Esophagus squamous epithelium (tissue), 5 donors: ENCODE measurements at places on chromosomes 3 and 15.

DNA sequence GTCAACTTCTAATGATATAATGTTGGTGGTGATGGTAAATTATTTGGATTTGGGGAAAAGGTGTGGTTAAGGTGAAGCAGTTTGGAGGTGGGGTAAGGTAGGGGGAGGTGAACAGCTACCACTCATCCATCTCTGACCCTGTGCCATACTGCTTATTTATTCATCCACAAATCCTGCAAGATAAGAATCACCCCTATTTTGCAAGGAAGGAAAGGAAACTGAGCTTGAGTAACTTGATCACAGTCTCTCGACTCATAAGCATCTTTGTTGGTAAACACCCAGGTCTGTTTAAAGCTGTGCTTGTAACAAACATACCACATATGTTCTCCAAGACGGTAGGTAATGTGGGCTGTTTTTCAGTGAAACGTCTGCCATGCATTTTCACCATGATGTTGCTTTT, 67.3 kb downstream of the PTPRG start:
- DNase-seq, result no peak

DNA sequence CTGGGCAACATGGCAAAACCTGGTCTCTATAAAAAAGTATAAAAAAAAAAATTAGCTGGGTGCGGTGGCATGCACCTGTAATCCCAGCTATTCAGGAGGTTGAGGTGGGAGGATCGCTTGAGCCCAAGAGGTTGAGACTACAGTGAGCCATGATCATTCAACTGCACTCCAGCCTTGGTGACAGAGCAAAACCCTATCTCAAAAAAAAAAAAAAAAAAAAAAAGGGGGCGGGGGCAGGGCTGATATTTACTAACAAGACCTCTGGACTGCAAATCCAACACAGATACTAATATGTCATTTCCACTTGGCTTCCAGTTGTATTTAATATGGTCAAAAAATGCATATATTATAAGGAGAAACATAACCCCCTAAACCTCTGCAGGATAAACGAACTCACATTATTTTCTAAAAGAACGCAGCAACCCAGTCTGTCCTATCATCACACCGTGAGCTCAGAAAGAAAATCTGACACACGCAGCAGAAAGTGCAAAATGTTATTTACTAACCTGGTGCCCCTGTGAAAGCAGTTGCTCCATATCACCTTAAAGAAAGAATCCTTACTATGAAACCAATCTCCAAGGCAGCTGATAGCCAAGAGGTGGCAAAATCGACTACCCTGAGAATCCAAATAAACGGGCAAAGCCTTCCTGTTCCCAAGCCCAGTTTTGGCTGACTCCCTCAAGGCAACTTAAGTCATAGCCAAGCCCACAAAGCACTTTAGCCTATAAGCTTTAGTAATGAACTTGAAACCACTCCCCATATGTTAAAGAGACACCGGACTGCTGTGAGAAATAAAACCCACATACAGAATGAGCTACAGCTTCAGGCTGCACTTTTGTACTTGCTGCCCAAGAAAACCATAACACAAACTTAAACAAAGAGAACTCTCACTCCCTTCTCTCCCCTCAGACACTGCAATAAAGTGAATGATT, 39.3 kb downstream of the PLD1 start:
- no peak for DNase-seq

GRCh38 chr3:150535204-150535603, 11.1 kb downstream of the SERP1 start:
- no peak for DNase-seq

- no peak for DNase-seq
These were observed 87.5 kb downstream of the RPL39L start for GRCh38 chr3:187051724-187052366.

DNA sequence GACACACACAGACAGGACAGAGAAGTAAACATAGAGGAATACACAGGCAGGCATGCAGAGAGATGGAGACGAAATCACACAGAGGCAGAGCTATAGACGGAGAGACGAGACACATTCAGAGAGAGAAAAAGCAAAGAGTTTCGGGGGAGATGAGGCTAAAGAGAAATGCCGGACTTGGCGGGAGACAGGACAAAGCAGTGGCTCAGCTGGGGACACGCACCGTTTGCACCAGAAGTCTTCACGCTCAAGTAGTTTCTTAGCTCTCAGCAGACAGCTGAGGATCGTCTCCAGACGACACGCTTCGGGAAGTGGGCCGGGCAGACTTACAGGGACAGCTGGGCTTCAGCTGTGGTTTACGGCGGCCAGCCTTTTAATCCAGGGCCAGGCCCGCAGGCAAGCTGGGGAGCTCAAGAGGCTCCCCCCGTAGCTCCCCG, 56.2 kb upstream of the DLG1 start:
- no peak for DNase-seq

DNA sequence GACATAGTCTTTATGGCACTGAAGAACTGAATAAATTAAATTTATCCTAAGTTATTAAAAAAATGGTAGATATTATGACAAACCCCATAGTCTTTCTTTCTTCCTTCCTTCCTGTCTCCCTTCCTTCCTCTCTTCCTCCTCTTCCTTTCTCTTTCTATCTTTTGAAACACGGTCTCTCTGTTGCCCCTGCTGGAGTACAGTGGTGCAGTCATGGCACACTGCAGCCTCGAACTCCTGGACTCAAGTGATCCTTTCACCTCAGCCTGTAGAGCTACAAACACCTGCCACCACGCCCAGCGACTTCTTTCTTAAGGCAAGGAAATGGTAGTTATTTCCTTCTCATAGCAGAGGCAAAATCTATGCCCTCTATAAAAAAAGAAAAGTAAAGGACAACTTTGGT, 354.6 kb downstream of the GAP43 start:
- DNase-seq, result no peak

DNA sequence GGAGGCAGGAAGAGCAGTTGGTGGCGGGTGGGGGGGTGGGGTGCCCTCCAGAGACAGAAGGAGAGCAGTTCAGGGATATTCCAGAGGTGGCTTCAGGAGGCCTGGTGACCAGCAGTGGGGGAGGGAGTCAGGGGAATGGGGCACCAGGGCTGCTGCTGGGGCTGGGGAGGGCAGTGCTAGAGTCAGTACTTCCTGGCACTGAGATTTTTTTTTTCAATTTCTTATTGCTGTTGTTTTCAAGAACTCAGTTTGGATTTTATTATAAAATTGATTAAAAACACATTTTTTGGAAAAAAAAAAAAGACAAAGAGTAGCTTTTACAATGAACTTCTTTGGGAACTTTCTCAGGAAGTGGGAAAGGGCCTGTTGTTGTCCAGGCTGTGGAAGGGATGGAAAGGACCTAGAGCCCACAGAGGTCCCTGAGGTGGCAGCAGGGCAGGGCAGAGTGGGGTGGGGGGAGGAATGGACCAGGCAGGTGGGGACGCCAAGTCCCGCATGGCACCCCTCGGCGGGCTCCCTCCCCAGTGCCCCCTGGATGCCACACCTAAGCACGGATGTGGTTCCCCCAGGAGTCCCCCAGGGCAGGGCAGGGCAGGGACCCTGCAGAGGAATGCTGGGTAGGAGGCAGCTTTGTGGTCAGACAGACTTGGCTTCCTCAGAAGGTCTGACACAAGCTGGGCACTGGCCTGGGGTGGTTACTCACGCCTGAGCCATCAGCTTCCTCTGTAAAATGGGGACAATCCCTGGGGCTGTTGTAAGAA, 8.5 kb upstream of the ANPEP start:
- no peak for DNase-seq

DNA sequence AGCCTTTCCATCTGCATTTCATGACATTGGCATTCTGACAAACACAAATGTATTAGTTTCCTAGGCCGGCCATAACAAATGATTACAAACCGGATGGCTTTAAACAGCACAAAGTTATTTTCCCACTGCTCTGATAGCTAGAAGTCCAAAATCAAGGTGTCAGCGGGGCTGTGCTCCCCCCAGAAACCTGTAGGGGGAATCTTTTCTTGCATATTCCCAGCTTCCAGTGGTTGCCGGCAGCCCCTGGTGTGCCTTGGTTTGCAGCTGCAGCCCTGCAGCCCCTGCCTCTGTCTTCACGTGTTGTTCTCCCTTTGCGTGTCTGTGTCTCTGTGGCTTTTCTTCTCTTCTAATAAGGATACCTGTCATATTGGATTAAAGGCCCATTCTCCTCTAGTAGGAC, 79.0 kb upstream of the CDV3 start:
- no peak for DNase-seq

DNA sequence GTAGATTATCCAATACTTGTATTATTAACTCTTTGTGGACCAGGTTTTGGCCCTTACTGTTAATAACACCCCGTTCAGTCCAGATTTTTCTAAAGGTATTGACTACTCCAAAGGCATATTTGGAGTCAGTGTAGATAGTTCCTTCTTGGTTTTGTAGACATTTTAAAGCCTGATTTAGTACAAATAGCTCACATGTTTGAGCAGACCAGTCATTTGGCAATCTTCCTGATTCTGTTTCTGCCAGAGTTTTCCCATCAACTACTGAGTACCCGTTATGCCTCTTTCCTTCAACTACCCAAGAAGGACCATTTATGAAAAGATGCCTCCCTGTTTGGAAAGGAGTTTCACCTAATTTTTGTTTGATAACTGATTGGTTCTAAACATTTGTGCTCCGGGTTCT, 82.0 kb downstream of the CHCHD4 start:
- DNase-seq, result no peak

- DNase-seq, result no peak
These were observed 59.2 kb downstream of the CADPS start for GRCh38 chr3:62815981-62816380.

DNA sequence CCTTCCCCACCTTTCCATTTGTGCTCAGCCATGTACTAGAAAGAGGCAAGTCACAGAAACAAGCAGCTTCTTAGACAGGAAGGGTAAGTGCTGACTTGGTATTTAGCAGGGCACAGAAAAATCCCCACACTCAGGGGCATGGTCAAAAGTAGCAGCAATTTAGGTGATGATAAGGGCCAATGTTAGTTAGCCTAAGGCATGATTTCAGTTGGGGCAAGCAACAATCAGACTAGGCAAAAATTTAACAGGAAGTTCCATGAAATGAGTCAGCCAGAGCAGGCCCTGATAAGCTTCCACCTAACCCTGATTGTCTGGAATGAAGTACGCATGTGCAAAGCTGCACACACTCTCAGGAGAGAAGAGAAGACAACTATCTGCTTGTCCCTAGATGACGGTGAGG, 423.4 kb upstream of the UBE2E2 start:
- no peak for DNase-seq

DNA sequence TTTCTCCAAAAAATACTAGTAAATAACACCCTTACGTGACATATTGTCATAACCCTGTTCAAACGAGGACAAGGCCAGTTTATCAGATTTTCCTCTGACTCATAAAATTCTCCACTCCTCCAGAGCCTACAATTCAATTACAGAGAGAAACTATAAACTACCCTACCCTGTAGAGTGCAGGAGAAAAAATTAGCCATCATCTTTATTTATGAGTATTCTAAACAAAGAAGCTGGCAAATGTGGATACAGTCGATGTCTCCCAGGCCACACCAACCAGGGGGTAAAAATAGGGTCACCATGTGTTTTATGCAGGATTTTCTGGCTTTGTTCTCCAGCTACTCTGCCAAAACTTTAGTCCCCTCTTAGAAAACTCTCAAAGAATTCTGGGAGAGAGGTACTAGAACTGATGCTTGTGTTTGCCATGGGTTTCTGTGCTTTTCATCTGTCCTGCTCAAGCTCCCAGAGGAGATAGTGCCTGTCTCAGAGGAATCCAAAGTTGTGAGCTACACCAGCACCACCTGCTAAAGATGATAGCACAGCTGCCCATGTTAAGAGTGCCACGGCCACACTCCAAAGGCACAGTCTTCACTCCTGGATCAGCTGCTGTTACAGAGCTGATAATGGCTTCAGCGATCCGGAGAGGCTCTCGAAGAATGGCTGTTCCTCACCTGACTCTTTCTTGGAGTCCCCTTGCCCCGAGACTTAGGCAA, 150.2 kb downstream of the IMPG2 start:
- DNase-seq, result no peak

- DNase-seq, result no peak
These were observed 108.6 kb downstream of the RPLP1 start for GRCh38 chr15:69561071-69561784.

GRCh38 chr15:66823601-66824000, 121.6 kb downstream of the SMAD6 start:
- no peak for DNase-seq

DNA sequence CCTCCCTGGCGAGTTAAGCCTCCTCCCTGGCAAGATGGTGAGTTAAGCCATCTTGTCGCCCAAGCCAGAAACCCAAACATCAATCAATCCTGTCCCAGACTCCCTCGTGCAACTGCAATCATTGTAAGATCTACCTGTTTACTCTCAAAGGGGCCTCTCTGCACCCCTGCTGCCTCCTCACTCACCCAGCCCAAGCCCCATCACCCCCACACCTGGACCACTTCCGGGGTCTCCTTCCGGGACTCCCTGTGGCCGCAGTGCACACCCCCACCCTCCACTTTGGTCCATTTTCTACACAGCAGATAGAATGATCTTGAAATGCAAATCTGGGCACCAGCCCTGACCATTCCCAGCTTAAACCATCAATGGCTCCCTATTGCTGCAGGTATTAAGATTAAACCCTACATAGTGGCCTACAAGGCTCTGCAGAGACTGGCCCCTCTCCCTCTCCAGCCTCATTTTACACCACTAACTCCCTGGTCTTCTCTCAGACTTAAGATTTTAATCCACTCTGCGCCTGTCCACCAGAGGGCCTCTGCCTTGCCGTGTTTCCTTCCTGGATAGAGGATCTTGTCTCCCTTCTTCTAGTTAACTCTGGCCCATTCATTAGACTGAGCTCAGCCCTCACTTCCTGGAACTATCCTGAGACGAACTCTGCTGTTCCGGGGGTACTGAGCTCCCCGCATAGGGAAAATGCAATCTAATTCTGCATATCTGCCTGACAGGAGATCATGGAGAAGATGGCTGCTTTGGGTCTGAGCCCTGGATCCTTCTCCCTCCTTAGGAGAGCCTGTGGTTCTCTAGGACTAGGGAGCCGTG, 41.9 kb upstream of the SLC6A1 start:
- DNase-seq, result no peak

GRCh38 chr3:23115171-23115877, 87.8 kb upstream of the UBE2E2 start:
- no peak for DNase-seq

DNA sequence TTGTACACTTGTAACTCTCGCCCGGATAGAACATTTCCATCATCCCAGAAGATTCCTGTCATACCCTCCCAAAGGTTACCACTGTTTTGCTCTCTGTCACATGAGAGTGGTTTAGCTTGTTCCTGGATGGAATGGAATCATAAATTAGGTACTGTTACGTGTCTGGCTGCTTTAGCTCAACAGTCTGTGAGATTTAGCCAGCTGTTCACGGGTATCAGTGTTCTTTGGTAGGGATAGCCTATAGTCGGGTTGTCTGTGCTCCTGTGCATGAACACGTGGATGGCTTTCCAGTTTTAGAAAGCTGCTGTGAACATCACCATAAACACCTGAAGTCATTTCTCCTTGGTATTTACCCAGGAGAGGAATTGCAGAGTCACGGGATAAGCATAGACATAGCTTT, 58.2 kb upstream of the NR2C2 start:
- DNase-seq, result no peak
